ENCODE measurements at places on chromosomes 7 and 10. TPM values are rescaled to one million over a fixed set of nuclear protein-coding genes. Genes with fewer than 3 reads are reported as not detected.
A peak's percentile ranks its signal among the peaks of the same experiment; 100 is the strongest.

DNA sequence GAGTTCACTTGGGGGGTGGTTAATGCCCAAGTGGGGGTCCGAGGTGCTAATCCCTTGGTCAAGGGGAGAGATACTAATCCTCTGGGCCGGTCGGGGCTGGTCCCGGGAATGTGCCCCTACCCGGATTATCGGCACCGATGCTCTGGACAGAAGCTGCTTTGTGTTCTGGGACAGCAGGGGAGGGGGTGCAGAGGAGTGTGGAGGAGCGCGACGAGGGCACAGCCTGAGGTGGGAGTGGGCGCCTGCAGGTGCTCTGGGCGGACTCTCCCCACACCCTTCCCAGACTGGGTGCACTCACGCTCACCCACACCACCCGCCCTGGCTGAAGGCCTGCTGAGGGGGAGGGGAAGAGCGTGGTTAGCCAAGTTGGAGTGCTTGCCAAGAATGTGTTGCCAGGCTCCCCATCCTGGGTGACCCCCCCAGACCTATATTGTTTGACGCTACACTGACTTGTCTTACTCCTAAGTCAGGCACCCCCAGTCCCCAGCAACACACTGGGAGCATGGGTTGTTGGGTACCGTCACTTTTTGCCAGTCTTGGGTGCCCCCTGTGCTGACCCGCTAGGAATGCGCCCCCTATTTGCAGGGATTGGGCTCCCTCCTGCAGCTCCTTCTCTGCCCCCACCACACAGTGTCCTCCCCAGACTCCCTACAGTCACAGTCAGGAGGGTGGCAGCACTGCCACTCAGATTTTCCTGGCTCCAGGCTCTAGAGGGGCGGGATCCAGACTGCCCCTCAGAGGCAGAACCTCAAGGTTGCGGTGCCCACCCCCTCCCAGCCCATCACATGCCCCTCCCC, 1.2 kb downstream of the SLC4A2 start:
- DNase-seq, result peak; percentile 36
- H3K27ac ChIP-seq, result peak overlapping the region; percentile 92
- H3K4me1 ChIP-seq, result peaks cover 32% of the 10 kb centered on the region
- no peaks in the 10 kb centered on the region for H3K36me3 ChIP-seq
- H3K4me3 ChIP-seq, result peak overlapping the region; percentile 78

GRCh38 chr10:44339218-44339617, 45.7 kb downstream of the CXCL12 start:
- no peaks in the 10 kb centered on the region for H3K27me3 ChIP-seq
- no peaks in the 10 kb centered on the region for H3K36me3 ChIP-seq
- no peaks in the 10 kb centered on the region for H3K4me1 ChIP-seq
- DNase-seq, result no peak
- H3K27ac ChIP-seq, result no peak overlapping the region

- DNase-seq, result peak; percentile 64
- no peak overlapping the region for H3K4me3 ChIP-seq
- H3K27me3 ChIP-seq, result no peaks in the 10 kb centered on the region
- H3K36me3 ChIP-seq, result no peaks in the 10 kb centered on the region
These were observed 2.9 kb upstream of the MYOZ1 start for GRCh38 chr10:73644015-73644743.

DNA sequence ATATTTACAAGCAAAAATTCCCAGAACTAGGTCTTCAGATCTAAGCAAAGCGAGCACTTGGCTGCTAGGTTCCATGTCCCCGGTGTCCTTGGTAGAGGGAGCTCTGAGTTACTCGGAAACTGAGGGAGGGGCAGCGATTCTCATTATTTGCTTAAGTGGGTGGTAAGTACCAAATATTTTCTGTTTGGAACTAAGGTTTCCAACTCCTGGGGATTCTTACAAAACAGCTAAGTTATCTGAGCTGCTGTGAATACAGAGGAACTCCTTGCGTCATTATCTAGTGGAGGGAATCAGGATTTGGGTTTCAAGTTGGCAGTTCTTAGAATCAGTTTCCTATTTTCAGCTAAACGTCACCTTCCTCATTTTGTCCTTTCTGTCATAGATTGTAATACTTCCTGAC, 76.8 kb upstream of the IKZF1 start:
- peak overlapping the region; percentile 61 for H3K27ac ChIP-seq
- H3K36me3 ChIP-seq, result no peaks in the 10 kb centered on the region
- H3K27me3 ChIP-seq, result no peaks in the 10 kb centered on the region

DNA sequence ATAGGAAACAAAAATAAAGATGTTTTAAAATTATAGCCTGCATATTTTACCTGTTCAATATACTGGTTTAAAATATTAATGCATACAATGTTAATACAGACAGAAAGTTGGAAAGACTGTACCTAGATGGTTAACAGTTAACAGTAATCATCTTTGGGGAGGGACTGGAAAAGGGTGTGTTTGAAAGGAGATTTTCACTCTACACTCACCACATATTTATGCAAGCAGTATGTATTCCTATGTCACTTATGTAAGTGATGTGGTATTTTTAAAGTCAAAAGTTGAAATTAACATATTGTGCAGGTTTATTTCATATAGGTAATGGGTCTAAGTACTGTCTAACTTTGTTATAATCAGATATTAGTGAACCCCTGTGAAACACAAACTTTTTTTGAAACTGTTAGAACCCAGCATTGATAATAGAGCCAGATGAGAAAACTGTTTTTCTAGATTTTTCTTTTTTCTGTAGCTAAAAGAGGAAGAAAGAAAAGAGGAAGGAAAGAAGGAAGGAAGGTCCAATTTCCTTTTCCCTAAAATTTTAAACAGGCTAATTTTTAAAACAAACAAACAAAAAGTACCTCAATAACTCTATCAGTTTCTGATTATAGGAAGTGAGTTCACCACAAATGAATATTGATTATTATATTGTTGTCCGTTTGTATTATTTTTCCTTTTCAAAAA, 9.0 kb upstream of the STARD3NL start:
- H3K4me1 ChIP-seq, result no peaks in the 10 kb centered on the region
- H3K36me3 ChIP-seq, result no peaks in the 10 kb centered on the region
- DNase-seq, result no peak
- no peak overlapping the region for H3K4me3 ChIP-seq
- no peaks in the 10 kb centered on the region for H3K27me3 ChIP-seq

DNA sequence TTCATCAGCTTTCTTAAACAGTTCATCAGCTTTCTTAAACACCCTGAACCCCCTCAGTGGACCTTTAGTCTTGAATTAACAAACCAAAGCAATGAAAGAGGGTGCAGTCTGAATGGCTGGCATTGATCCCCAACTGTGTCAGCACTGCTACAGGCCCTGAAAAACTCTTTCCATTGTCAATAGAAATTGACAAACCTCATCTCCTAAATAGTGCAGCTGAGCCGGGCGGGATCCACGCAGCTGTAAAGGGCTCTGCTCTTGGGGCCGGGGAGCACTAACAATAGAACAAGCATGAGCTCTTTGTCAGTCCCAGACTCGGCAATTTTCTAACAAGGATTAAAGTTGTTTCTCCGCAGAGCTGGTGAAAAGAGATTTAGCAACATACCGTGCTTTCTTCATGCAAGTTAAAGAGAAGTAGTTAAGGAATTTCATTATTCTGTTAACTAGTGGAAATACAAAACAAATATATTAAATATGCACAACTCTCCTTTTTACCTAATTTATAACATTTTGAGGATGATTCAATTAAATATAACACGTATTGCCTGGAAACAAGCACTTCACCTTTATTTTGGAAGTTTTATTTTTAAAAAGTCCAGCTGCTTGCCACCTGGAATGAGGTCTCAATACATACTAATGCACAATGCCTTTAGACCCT, 24.7 kb upstream of the FEZF1 start:
- no peaks in the 10 kb centered on the region for H3K27me3 ChIP-seq
- H3K36me3 ChIP-seq, result no peaks in the 10 kb centered on the region
- no peak overlapping the region for H3K4me3 ChIP-seq
- no peak overlapping the region for H3K27ac ChIP-seq
- no peaks in the 10 kb centered on the region for H3K4me1 ChIP-seq

DNA sequence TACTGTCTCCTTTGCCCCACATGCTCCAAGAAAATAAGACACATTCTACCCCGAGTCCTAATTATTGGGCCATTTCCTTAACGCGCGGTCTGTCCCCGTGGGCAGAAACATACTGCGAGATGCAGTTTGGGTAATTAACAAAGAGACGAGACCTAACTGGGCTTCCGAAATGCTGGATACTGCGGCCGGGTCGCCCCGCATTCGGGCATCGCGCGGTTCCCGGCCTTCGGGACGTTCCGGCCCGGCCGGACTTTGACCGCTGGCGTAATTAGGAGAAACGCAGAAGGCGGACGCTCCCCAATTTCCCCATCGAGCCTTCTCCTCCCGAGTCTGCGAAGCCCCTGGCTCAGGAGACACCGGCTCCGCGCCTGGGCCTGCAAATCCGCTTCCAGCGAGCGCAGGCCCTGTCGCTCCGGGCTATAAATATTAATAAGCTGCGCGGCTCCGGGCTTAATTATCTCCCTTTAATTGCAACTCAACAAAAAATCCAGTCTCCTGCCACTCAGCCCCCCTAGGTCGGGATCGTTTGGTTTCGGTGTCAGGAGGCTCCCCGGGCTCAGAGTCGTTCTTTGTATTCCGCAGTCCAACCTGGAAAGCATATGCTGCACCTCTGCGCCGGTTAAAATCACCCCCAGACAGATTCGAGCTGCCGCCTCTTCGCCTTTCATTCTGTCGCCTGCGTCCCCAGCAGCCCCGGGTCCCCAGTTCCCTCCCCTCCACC, 131.5 kb downstream of the SPAG6 start:
- H3K27ac ChIP-seq, result no peak overlapping the region
- no peaks in the 10 kb centered on the region for H3K36me3 ChIP-seq
- peak; percentile 6 for DNase-seq
- H3K4me1 ChIP-seq, result peaks cover 7% of the 10 kb centered on the region
- peak overlapping the region; percentile 12 for H3K4me3 ChIP-seq
- peaks cover 29% of the 10 kb centered on the region for H3K27me3 ChIP-seq

- no peaks in the 10 kb centered on the region for H3K36me3 ChIP-seq
- H3K4me1 ChIP-seq, result no peaks in the 10 kb centered on the region
- no peaks in the 10 kb centered on the region for H3K27me3 ChIP-seq
- no peak overlapping the region for H3K27ac ChIP-seq
- H3K4me3 ChIP-seq, result no peak overlapping the region
- DNase-seq, result no peak
These were observed 252.2 kb downstream of the CALN1 start for GRCh38 chr7:72159911-72160310.

Gene ZNF117
- 5.8 TPM for total RNA-seq

DNA sequence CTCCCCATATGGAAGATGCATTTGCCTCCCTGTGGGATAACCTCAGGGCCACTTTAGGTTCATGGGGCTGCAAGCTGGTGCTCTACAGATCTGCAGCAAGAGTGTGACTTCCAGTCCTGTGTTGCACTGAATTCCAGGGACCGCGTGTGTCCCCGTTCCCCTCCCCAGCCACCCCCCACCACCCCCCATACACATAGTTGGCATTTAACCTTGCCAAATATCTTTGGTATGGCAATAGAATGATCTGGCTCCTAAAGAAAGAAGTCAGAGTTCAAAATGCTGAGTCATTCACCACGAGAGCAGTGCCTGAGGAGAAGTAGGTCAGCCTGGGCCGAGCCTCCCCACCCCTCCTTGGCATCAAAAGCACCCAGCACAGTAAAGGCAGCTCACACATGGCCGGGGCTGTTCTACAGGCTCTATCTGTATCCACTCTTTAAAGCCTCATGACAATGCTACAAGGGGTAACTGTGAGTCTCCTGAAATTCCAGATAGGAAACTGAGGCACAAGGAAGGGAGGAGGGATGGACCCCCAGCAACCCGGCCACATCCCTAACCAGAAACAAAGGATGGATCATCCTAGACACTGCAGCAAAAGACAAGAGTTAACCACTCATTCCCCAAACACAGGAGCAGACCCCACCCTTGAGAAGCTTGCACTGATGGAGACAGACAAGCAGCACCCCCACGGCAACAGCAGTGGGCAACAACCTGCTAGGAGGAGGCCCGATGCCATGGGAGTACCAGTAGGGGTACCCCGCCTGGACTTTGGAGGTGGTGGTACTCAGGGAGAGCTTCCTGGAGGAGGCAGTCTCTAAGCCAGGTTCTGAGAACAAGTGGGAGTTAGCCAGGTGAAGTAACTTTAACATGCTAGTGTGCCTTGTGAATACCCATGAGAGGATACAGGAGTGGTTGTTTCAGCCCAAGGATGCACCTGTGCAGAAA, 70.3 kb upstream of the NANOS1 start:
- H3K27me3 ChIP-seq, result peaks cover 3% of the 10 kb centered on the region
- no peak overlapping the region for H3K27ac ChIP-seq
- no peaks in the 10 kb centered on the region for H3K36me3 ChIP-seq
- no peak for DNase-seq

DNA sequence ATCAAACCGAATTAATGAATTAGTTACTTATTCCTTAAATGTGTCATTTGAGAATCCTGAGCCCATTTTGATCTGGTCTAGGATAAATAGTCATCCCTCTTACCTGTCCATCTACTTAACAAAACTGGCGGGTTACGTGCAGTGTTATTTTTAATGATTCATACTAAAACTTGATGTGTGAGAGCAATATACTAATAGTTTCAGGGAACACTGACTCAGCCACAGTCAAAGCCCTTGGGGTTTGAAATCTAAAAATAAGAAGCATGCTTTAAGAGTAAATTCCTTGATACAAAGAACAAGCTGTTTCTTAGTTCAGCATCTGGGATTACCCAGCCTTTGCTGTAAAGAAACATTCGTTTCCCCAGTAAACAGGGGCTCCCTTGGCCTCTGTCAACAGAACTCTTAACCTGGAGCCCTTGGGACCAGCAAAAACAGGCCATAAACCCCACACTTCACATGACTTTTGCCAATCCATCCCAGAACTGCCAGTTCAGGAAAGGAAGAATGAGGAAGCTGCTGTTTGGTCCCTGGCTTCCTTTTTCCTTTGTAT, 370.6 kb upstream of the IGFBP3 start:
- H3K4me3 ChIP-seq, result no peak overlapping the region
- no peak overlapping the region for H3K27ac ChIP-seq
- no peak for DNase-seq
- no peaks in the 10 kb centered on the region for H3K27me3 ChIP-seq
- no peaks in the 10 kb centered on the region for H3K36me3 ChIP-seq

Gene IL15RA
- total RNA-seq, result 4.5 TPM

GRCh38 chr7:74464931-74465886, 11.5 kb downstream of the GTF2IRD1 start:
- no peak overlapping the region for H3K27ac ChIP-seq
- no peaks in the 10 kb centered on the region for H3K36me3 ChIP-seq
- no peaks in the 10 kb centered on the region for H3K4me1 ChIP-seq
- H3K27me3 ChIP-seq, result no peaks in the 10 kb centered on the region
- H3K4me3 ChIP-seq, result no peak overlapping the region

Gene NOLC1
- 45.1 TPM for total RNA-seq

- H3K27me3 ChIP-seq, result no peaks in the 10 kb centered on the region
- no peaks in the 10 kb centered on the region for H3K4me1 ChIP-seq
- H3K36me3 ChIP-seq, result no peaks in the 10 kb centered on the region
- no peak for DNase-seq
- H3K4me3 ChIP-seq, result no peak overlapping the region
These were observed 355.3 kb downstream of the PAXIP1 start for GRCh38 chr7:154647625-154648024.

DNA sequence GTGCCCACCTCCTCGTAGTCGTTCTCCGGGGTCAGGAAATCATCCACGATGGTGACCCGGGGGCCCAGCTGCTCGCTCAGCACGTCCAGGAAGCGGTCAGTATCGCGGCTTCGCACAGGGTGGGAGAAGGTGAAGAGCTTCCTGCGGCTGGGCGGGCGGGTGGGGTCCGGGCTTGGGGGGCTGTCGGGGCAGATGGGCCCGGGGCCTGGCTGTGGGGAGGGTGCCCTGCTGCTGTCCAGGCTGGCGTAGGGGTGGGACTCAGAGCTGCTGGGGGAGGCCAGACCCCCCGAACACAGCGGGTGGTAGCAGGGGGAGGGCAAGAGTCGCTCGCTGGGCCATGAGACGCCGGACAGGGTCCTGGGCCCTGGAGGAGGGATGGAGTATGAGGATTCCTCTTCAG, 42.3 kb downstream of the GRID2IP start:
- H3K27me3 ChIP-seq, result no peaks in the 10 kb centered on the region
- no peak overlapping the region for H3K27ac ChIP-seq
- H3K36me3 ChIP-seq, result no peaks in the 10 kb centered on the region
- peaks cover 6% of the 10 kb centered on the region for H3K4me1 ChIP-seq

Measured in naive thymus-derived CD4-positive, alpha-beta T cell (primary cell).